Activated T-cell treated with anti-CD3 and anti-CD28 coated beads, Interleukin-2, amount 50 U/mL, for 24 hours (primary cell): ENCODE measurements at places on chromosomes 2 and 18.
A peak's percentile ranks its signal among the peaks of the same experiment; 100 is the strongest.

DNA sequence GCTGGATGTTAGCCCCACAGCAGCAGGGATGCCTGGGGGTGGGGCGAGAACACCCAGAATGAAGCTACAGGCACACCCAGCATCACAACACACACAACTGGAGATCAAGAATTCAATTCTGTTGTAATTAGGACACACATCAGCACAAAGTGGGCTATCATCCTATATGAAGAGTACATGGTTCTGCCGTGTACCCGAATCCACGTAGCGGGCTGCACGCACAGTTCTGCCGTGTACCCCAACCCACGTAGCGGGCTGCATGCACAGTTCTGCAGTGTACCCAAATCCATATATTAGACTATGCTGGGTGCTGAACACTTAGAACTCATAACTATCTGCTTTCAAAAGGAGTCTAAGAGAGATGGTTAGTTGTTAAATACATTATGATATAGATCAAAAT, 86.5 kb downstream of the EIPR1 start:
- no peak for DNase-seq

- DNase-seq = no peak
Observed at GRCh38 chr2:198042189-198042588, 237.8 kb downstream of the PLCL1 start.

DNA sequence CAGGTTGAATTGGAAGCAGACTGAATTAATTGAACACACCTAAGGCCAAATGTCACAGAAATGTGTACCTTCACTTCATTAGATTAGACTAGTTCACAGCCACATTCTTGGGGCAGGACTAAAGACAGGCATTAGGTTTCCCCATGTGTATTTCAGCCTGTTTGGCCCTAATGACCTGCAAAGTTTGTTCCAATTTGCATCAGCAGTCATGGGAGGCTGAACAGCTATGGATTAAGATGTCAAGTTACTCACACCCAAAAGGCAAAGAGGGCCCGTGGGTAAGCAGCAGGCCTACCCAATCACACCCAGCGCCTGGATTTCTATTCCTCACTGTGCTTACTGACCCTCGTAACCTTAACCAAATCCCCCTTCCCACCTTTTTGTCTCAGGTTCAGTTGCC, 99.6 kb upstream of the RIOK3 start:
- no peak for DNase-seq

DNA sequence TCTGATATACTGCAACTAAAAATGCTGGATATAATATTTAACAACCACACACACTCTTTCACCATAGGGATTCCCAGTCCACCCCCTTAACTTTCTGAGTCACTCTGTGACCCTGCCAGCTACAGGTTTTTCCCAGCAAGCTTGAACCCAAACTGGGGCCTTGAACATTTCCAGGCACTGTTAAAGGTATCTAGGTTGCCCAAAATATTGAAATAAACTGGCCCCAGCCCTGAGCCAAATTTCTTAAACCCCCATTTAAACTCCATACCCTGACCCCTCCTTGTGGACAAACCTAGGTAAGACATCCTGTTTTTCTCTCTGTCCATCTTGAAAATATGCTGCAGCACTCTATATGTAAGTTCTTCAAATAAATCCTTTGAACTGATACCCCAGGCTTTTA, 19.7 kb upstream of the DCTN1 start:
- DNase-seq = no peak

DNA sequence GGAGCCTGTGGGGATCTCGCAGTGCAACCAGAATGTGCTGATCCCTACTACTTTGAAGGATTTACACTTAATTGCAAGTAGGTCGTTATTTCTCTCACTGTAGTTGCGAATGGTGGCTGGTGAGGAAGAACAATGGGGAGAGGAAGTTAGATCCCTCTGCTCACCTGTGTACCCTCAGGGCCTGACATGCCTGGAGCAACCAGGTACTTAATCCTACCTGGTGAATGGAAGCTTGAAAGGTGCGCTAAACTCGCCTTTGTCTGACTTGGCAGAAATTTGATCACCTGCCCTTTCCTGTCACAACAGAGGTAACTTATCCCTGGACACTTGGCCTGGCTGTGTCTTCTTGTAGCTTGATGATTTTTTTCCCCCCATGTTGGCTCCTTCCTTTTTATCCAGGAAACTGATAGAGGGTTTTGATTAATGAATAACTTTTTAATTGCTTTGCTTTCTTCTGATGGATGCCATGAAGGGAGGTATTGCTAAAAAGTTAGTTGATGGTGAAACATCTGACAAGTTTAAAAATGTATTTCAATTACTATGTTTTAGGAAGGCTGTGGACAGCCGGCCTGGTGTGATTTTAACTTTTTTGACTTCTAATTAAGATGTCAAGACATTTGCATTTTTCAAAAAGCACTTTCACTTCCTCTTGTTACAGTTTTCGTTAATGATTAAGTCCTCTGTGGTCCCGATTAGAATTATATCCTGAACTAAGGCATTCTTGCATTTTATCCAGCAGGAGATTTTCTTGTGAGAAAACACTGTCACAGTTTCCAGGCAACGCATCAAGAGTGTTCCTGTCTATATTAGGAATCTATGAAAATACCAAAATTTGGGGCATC, 9.2 kb downstream of the SGPP2 start:
- DNase-seq = no peak

- no peak for DNase-seq
Observed at GRCh38 chr2:9941196-9941995, 10.1 kb upstream of the GRHL1 start.

- no peak for DNase-seq
Observed at GRCh38 chr2:98781822-98782221, 50.9 kb upstream of the MGAT4A start.

DNA sequence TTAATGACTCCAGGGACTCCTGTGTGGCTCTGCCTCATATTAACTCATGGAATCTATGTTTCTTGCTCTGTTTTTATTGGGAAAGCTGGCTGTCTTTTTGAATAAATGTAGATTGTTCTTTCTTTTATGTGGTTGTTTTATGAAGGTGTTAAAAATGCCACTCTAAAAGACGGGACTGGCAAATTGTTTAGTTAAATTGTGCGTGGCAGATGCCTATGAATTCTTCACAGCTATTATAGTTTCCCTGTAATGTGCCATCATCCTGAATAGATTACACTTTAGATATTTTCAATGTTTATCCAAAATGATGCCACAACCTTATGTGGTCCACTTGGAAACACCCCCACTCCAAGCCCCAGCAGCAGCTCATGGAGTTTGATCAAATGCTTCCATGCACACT, 149.7 kb downstream of the ST6GAL2 start:
- DNase-seq = no peak

GRCh38 chr2:156215656-156216055, 116.9 kb downstream of the NR4A2 start:
- no peak for DNase-seq

DNA sequence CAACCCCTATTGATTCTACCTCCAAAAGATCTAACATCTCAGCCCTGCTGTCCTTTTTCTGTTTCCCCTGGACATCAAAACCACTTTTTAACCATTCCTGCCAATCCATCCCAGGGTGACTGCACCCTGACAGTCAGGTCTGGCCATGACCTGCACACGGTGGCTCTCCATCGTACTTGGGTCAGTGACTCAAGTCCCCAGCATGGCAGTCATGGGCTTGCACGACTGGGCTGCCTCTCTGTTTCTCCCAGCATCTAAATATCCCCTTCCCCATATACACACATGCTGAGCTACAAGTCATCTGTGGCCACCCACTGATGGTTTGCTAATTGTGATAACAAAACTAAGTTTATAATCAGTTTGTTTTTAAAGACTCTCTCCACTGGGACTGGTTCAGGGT, 6.6 kb downstream of the NCK2 start:
- no peak for DNase-seq

DNA sequence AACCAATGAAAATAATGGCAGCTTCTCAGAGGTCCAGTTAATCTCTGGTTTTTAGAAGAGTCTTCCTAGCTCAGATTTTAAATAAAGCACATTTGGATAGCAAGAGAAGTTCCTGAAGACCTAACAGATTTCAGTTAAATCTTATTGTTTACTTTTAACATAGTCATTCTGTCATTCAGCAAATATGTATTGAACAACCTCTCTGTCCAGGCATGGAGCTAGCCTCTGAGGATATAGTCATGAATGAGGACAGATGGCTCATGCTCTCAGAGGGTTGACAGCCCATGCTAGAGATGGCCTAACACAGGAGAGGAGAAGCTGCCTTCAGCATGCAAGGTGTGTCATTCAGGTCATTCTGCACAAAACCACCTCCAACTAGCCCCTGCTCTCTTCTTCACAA, 6.2 kb downstream of the CCBE1 start:
- no peak for DNase-seq

DNA sequence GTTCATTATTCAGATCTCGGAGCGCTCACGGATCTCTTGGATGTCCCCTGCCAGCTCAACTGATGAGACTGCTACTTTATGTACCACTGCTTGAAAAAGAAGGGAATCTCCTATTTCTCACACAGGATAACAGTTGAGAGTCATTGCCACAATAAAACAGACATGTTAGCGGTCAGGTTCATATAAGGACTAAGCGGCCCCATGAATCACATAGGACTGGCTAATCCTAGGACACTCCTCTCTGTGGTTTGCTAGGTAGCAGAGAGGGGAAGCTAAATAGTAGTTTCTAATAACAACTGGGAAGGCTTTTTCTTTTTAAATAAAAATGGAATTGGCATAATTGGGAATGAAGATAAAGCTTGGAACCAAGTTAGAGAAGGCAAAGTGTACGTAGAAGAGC, 15.9 kb upstream of the TGFA start:
- no peak for DNase-seq

GRCh38 chr2:113894156-113894743, 4.4 kb downstream of the ACTR3 start:
- DNase-seq = no peak

GRCh38 chr2:159545085-159545484, 71.3 kb downstream of the BAZ2B start:
- DNase-seq = no peak

- DNase-seq = no peak
Observed at GRCh38 chr2:36357847-36358659, 2.5 kb downstream of the CRIM1 start.

DNA sequence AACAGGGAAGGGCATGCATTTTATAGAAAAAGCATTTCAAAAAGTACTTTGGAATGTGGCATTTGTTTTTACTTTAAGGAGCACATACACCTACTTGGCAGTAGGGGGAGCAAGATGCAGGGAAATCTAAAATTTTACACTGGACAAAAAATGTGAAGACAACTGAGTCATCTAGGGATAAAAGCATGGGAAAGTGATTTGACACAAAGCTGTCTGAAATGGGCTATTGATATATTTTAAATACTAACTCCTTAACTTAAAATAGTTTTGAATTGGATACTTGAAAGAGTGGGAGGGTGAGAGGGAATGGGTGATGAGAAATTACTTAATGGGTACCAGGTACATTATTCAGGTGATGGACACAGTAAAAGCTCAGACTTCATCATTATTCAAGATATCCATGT, 15.8 kb downstream of the TMEM200C start:
- DNase-seq = no peak

GRCh38 chr2:143674051-143674450, 544.8 kb downstream of the ARHGAP15 start:
- no peak for DNase-seq

GRCh38 chr2:181117206-181117925, 137.0 kb downstream of the UBE2E3 start:
- DNase-seq = no peak

DNA sequence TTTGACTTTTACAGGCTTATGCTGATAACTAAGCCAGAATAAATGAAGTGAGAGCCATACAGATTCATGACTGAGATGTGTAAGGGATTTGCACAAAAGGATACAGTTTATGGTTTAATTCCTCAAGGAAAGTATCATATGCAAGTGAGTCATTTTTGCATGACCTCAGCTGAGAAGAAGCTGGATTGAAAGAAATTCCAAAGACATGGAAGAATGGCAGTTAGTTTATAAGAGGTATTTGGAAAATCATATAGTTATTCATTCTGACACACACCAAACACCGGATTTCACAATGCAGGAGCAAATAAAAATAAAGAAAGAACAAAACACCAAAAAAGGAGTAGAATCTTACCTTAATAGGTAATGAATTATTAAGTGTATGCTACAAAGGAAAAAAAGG, 83.2 kb upstream of the RND3 start:
- no peak for DNase-seq

- DNase-seq = no peak
Observed at GRCh38 chr2:100412881-100413321, 4.6 kb downstream of the CHST10 start.

DNA sequence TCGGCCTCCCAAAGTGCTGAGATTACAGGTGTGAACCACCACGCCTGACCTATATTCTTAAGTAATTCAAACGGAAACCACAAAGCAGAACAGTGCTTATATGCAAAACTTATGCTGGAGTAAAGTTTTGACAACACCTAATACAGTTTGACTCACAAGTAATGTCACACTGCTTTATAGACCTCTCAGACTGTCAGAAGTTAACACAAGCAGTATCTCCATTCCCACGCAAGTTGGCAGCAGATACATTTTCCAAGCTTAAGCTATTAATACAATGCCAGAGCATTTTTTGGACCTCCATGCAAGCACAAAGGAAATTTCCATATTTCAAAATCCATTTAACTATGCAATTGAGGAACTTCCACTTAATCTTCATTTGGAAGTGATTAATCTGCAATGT, 21.0 kb upstream of the SANBR start:
- no peak for DNase-seq

DNA sequence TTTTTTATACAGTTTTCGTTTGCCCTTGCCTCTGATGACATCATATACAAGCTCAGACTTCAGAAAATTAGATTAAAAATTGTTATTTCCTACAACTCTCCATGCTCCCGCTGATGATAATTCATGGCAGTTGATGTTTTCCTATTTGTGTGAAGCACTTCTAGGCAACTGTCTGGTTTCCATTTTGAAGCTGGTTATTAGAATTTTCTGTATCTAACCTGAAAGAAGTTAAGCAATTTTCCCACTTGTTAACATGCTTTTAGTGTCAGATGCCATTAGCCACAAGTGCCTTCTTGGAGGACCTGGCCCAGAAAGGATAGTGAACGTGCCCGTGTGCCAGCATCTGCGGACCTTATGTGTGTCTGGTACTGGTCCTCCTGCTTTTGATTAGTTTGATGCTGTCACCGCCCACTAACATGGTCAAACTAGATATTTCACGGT, 347.6 kb upstream of the RAB12 start:
- DNase-seq = no peak

- peak; percentile 81 for DNase-seq
Observed at GRCh38 chr2:86079981-86080911, 25.4 kb downstream of the POLR1A start.

GRCh38 chr2:71925268-71926088, 222.2 kb downstream of the CYP26B1 start:
- no peak for DNase-seq

- DNase-seq = no peak
Observed at GRCh38 chr18:21134895-21135294, 23.3 kb upstream of the ROCK1 start.

- DNase-seq = no peak
Observed at GRCh38 chr2:119435081-119435952, 3.7 kb downstream of the TMEM37 start.

- DNase-seq = no peak
Observed at GRCh38 chr18:68263481-68263880, 451.4 kb downstream of the TMX3 start.
